ENCODE measurements at places on chromosomes 7 and 10. TPM values are rescaled to one million over a fixed set of nuclear protein-coding genes. Genes with fewer than 3 reads are reported as not detected.

ZFAND2A gene
- 13.7 TPM for total RNA-seq

PRR15 gene
- not detected for total RNA-seq

DNA sequence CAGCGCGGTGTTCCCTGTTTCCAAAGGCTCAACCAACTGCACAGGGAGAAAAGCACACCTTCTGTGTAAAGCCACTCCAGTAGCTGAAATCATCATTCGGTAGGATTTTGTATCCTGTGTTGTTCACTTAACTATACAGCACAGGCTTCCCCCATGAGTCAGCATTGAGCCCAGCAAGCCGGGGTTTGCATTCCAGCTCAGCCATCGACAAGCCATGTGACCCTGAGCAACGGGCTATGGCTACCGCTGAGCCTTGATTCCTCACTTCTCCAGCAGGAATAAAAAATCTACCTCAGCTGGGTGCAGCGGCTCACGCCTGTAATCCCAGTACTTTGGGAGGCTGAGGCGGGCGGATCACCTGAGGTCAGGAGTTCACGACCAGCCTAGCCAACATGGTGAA is 44.1 kb upstream of the ATP6V0A4 start:
- no peak for DNase-seq

- DNase-seq, result no peak
Measured at GRCh38 chr10:58326967-58327381, 7.8 kb upstream of the UBE2D1 start.

- no peak for DNase-seq
Measured at GRCh38 chr7:103292122-103292521, 5.1 kb upstream of the PMPCB start.
